ENCODE measurements at places on chromosomes 13 and 19.

- DNase-seq = no peak
These were observed 33.1 kb downstream of the RGCC start for GRCh38 chr13:41490371-41491015.

DNA sequence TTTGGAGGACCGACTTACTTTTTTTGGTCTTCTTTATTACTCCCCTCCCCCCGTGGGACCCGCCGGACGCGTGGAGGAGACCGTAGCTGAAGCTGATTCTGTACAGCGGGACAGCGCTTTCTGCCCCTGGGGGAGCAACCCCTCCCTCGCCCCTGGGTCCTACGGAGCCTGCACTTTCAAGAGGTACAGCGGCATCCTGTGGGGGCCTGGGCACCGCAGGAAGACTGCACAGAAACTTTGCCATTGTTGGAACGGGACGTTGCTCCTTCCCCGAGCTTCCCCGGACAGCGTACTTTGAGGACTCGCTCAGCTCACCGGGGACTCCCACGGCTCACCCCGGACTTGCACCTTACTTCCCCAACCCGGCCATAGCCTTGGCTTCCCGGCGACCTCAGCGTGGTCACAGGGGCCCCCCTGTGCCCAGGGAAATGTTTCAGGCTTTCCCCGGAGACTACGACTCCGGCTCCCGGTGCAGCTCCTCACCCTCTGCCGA is 409 bp downstream of the FOSB start:
- DNase-seq = peak; percentile 22

DNA sequence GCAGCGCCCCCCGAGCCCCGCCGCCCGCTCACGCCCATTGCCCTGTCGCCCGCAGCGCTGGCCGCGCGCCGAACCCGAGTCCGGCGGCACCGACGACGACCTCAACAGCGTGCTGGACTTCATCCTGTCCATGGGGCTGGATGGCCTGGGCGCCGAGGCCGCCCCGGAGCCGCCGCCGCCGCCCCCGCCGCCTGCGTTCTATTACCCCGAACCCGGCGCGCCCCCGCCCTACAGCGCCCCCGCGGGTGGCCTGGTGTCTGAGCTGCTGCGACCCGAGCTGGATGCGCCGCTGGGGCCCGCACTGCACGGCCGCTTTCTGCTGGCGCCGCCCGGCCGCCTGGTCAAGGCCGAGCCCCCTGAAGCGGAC is 518 bp downstream of the KLF2 start:
- no peak for DNase-seq

DNA sequence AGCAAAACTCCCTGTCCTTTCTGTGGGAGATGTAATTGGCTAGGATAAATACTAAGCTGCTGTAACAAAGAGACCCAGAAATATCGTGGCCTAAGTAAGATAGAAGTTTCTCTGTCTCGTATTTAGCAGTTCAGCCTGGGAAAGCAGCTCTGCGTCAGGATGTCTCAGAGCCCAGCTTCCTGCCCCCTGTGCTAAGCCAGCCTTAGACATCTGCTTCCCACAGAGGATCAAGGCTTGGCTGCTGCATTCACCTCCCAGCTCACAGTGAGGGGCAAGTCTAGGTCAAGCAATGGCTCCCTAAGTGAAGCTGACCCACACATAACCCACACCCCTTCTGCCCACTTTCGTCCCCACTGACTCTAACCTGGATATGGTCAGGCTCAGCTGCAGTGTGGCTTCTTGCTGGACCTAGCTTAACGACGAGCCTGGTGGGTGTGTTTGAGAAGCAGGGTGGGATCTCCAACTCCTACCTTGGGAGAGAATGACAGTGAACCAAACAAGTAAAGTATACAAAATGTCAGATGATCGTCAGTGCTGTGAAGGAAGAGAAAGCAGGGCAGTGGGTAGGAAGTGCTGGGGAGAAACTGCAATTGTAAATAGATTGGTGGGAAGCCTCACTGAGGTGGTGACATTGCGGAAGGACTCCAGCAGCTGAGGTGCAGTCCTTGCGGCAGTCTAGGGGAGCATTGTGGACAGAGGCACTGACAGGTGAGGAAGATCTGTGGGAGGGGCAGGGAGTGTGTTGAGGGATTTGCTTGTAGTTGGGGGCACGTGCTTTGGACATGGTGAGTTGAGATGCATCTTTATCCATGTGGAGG is 82.9 kb downstream of the TNFRSF19 start:
- no peak for DNase-seq

DNA sequence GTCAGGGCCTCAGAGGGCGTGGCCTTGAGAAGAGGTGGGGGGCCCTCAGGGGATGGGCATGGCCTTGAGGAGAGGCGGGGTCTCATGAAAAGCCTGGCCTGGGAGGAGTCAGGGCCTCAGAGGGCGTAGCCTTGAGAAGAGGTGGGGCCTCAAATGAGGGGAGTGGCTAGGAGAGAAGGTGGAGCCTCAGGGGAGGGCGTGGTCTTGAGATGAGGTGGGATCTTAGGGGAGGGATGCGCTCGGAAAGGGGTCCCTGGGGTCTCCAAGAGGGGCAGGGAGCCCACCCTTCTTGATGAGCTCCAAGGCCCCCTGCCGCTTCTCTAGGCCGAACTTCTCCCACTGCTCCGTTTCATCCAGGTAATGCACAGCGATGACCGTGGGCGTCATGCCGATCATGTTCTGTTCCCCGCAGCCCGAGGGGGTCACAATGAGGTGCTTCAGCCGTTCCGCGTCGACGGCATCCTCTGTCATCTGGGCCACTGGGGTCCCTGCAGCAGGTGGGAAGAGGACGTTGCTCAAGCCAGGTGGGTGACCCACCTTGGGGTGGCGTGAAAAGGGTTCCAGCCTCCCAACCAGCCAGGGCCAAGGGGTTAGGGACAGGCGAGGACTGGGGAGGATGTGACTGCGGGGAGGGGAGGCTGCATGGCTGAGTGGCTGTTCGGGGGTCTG is 24.3 kb upstream of the TNFSF14 start:
- DNase-seq = no peak

DNA sequence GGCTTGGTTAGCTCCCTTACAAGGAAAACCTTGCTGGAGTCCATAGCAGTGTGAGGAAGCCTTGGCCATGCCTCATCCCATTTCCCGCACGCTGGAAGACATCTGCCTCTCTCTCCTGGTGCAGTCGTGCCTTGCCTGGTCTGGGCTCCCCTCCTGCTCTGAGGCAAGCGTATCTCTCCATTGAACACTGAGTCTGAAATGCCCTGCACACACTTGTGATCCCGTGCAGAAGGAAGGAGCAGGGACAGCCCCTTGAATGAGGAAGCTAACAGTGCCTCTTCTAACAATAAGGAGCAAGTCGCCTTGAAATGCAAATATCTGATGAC is 407 bp upstream of the ZNF440 start:
- peak; percentile 26 for DNase-seq

- DNase-seq = no peak
These were observed 15.2 kb downstream of the EPN1 start for GRCh38 chr19:55690109-55690768.

DNA sequence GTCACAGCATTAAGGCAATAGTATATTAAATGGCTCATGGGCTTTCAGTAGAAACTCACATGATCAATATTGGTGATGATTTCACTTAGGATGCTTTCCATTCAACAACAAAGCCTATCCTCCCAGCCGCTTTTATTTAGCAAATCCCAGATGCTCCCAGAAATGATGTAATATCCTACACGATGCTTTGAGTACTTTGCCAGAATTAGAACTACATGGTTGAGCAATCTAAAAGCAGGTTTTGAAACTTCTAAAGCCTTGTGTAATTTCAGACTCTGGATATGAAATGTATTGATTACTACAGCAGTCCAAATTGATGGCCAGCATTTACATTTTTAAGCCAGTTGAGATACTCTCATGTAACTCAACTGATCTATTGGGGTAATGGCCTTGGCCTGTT is 13.6 kb downstream of the DLEU7 start:
- no peak for DNase-seq

DNA sequence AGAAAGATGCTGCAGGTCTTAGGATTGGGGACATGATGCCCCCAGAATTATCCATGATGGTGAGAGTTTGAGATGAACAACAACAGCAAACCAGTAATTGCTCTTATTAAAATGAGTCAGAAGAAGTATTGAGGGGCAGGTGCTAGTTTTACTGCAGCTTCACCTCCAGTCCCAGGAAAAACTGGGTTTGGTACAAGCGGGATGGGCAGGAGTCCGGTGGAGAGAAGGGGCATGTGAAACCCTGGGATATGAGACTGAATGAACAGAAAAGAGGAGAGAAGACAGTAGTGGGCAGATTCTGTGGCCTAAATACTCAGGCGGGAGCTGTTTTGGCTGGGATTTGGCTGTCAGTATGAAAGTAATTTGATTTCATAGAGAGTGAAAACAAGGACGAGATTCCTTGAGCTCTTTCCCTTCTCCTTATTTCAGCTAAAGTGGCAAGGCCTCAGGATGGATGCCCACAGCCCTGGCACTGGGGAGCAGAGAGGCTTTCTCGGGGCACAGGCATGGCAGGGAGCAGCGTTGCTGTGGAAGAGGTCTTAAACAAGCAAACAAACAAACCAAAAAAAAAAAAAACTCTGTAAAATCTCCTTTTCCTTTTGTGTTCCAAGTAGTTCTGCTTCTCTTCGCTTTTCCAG is 30.7 kb downstream of the NFIX start:
- no peak for DNase-seq

- no peak for DNase-seq
These were observed 128.5 kb downstream of the GPC6 start for GRCh38 chr13:93355094-93355493.

All from hepatic stellate cell (primary cell).